Activated CD4-positive, CD25-positive, alpha-beta regulatory T cell (primary cell): ENCODE measurements at places on chromosomes 2 and 18.

GRCh38 chr2:197515315-197515738 is 539 bp upstream of the MOB4 start:
- DNase-seq = no peak

DNA sequence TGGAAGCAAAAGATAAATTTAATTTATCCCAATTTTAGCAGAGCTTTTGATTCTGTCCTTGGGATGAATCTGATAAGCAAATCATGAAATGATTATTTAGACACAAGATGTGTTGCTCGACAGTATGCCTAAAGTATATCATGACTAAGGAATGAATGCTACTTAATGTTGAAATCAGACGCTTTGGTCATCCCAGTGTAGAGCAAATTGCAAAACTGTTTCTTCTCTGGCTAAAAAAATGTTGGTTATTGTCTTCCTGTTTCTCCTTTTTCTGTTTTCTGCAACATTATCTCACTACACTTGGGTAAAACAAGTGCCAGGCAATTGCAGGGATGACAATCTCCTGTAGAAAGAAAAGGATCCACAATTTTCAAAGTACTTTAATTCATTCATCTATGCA is 66.4 kb downstream of the BABAM2 start:
- no peak for DNase-seq

DNA sequence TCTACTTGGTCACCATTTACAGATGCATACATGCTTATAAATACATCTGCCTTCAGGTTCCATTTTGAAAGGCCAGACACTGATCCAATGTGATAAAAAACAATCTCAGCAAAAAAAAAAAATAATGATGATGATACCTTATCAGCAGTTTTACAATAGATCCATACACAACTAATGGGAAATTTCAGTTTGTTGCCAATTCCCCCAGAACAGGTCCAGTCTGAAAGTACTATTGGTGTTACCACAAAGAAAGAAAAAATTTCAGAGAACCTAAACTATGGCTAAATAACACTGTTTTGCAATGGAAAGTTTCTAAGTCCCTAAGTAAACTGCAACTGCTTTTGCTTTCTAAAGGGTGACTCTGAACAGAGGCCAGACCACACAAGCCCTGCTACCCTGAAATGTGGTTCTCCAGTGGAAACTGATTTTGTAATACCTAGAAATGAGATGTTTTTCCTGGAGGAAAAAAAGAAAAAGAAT is 54.1 kb downstream of the LPIN2 start:
- no peak for DNase-seq

- DNase-seq = no peak
Observed at GRCh38 chr2:101983928-101984327, 7.8 kb upstream of the IL1R2 start.

- DNase-seq = no peak
Observed at GRCh38 chr2:18762667-18763066, 173.3 kb upstream of the NT5C1B start.

DNA sequence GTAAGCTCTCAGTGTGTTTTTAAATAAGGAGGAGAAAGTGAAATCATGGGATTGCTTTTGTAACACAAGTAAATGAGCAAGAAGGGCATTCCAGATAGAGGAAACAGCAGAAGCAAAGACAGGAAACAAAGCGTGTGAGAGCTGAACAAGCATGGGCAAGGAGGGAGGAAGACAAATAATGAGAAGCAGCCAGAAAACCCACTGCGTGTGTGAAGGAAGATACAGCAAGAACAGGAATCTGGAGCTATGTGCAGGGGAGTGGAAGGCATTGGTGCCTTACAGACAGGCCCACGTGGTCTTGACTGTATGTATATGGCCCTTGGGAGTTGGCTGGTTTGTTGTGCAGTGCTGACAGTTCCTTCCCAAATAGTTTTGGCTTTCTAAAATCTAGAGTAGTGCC is 88.6 kb downstream of the AAK1 start:
- no peak for DNase-seq

GRCh38 chr2:10444463-10444862 is 3.7 kb downstream of the ODC1 start:
- DNase-seq = no peak

- no peak for DNase-seq
Observed at GRCh38 chr2:42557306-42557705, 11.1 kb upstream of the MTA3 start.

DNA sequence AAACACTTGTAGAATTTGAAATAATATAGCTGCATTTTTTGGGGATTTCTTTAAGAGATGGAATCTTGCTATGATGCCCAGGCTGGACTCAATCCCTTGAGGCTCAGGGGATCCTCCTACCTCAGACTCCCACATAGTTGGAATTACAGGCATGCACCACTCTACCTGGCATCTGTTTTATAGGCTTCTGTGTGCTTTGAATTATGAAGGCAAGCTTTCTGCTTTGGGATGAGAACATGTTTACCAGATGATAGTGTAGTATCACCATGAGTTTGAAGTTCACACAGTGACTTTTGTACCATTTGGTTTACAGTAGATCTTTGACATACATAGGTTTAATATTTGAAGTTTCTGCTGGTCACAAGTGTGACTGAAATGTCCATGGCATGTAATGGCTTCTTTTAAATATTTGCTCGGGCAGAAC is 10.7 kb downstream of the CNOT11 start:
- DNase-seq = no peak

DNA sequence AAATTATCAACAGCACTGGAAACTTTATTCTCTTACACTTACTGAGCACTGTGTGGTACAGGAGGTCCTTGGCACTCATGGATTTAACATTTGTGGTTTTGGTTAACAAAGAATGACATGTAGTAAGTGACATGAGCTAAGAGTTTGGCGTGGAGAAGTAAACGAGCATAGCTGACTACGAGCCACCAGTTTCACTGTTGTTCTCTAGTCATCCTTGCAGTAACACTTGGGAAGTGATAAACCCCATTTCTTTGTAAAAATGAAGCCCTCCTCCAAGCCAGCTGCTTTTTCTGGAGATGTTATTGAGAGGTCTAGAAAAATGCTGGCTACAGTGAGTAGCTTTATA is 32.7 kb downstream of the QPCT start:
- DNase-seq = no peak

GRCh38 chr2:163469561-163469962 is 266.2 kb downstream of the FIGN start:
- no peak for DNase-seq

- DNase-seq = no peak
Observed at GRCh38 chr2:233848276-233848675, 6.1 kb downstream of the HJURP start.

- no peak for DNase-seq
Observed at GRCh38 chr2:74537140-74537539, 7.4 kb downstream of the HTRA2 start.

- DNase-seq = no peak
Observed at GRCh38 chr2:215063526-215063925, 74.9 kb downstream of the ABCA12 start.

GRCh38 chr18:48446582-48447225 is 37.5 kb upstream of the ZBTB7C start:
- DNase-seq = peak; percentile 3

DNA sequence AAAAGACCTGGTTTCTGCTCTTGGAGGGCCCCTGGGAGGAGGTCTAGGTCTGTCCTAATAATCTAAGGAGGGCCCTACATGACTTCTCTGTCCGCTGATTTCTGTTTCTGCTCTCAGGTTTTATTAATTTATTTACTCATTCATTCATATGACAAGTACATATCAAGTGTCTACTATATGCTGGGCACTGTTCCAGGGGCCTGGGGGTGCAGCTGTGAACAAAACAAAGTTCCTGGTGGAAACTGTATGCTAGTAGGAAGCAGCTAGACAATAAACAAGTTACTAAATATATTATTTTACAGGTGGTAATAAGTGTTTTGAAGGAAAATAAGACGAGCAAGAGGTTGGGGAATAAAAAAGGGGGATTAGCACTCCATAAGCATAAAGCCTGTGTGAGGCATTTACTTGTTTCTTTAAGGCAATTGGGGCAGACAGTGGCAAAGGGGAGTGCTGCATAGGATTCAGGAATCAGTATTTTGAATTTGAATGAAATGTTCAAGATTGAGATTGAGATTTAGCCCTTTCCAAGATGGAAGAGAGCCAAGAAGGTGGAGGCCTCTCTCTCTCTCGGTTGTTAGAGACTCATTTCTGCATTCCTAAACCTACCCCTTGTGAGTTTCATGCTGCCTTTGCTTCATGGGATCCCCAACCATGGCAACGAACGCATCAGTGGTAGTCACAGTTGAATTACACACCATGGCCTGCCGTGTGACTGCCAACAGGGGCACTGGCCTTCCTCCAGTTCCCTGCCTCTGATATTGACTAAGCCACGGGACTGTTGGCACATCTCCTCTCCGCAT is 28.3 kb downstream of the DRC1 start:
- DNase-seq = no peak

DNA sequence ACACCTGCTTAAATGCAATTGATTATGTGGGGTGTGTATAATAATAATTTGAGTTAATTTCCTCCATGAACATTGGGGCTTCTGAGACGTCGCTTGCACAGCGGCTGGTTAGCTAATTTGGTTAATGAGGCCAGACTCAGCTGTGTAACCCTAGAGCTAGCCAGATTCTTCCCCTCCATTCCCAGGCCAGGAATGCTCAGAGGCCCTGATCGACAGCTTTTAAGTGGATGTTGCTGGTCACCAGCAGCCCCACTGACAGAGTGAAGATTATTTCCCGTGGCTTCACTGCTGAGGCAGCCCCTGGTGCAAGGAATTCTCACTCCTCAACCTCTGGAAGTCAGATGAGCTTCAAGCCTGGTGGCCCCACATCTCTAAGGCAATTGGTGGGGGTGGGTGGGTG is 12.4 kb upstream of the EPAS1 start:
- DNase-seq = no peak
